ENCODE measurements at places on chromosomes 6 and 20.
A peak's percentile ranks its signal among the peaks of the same experiment; 100 is the strongest.

GRCh38 chr6:38241200-38241871, 398.4 kb downstream of the BTBD9 start:
- DNase-seq: no peak

DNA sequence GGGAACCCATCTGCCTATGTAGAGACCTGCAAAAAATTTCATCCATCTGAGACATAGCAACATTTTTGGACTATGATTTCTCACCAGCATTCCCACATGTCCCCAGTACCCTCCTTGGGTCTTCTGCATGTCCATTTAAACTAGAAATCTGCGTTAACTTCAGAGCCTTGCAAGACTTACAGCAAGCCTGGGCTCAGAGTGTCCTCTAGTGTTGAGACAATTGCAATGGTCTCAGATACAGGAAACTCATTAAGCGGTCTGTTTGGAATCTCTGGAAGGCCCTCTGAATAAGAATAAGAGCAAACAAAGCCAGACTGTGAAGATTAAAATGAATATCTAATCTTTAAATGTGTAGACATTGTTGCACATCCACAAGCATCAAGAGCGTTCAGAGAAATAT, 20.5 kb upstream of the PI3 start:
- DNase-seq: no peak

- DNase-seq: no peak
Measured at GRCh38 chr6:137754866-137755265, 112.2 kb upstream of the TNFAIP3 start.

GRCh38 chr6:33727126-33727525, 15.6 kb upstream of the UQCC2 start:
- DNase-seq: no peak

- no peak for DNase-seq
Measured at GRCh38 chr20:58565461-58566175, 50.4 kb upstream of the APCDD1L start.

DNA sequence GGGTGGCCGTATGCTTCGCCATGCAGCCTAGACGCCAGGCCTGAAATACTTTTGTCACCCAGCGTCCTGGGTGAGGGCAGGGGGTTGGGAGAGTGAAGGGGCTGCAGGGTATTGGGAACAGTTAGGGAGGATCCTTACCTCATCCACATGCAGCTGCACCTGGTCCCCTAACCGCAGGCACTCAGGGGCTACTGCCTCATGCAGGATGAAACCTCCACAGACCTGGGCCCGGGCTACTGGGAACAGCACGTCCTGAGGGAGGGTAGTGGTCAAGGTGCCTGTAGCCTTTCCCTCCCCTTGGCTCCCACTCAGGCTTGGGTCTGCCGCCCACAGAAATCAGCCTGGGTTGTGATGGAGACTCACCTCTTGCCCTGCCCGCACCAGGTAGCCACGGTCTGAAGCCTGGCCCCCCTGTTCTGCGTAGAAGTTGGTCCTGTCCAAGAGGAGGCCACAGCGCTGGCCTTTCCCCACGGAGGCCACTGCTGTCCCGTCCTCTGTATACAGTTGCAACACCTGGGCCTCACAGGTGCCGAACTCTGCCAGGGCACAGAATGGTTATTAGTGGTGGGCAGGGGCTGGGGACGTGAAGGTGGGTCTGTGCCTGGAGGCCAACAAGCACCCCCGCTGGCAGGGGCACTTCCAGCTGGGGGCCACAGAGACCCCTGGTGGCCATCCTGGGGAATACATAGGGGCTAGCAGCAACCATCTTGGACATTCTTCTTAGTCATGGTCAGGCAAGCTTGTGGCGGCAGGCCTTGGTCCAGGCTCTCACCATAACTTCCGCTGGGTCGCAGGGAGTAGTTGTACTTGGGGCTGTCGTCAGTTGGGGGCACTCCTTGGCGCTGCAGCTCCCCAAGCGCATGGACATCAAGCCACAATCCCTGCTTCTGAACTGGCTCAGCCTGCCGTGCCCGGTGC, 8.6 kb downstream of the AARS2 start:
- DNase-seq: no peak

DNA sequence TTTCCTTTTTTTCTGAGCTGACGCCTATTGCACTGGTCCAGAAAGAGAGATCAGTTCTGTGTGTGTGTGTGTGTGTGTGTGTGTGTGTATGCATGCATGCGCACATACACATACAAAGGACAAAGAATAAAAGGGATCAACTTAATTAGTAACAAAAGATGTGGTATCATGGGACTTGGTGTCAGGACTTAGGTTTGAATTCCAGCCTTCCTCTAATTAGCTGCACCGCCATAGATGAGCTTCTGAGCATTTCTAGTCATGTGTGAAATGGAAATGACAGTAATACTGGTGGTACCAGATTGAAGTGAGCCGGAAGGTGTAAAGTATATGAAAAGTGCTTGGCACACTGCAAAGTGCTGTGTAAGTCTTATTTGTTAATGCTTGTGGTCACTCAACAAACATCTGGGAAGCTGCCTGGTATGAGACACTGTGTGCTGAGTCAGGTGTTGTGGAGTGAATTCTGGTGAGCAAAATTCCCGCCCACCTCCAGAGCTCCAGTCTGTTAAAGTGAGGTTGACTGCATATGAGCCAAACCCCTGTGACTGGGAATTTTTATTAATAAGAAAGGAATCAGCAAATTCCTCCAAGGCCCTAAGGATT, 12.4 kb downstream of the DAAM2 start:
- DNase-seq: no peak

GRCh38 chr6:84258268-84258667, 30.8 kb upstream of the CEP162 start:
- no peak for DNase-seq

DNA sequence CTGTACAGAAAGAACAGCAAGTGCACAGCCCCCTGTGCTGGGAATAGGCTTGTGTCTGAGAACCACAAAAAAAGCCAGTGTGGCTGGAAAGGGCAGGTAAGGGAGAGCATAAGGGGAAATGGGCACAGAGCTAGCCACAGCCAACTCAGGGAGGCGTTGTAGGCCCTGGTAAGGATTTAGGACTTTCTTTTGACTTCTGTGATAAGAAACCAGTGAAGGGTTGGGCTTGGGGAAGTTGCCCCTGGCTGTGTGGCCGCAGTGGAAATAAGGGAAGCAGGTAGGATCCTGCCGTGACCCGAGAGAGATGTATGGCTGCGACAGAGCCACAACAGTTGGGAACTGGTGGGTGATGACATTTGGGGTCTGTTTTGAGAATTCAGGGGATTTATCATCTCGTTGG, 30.0 kb upstream of the PHACTR2 start:
- DNase-seq: no peak

DNA sequence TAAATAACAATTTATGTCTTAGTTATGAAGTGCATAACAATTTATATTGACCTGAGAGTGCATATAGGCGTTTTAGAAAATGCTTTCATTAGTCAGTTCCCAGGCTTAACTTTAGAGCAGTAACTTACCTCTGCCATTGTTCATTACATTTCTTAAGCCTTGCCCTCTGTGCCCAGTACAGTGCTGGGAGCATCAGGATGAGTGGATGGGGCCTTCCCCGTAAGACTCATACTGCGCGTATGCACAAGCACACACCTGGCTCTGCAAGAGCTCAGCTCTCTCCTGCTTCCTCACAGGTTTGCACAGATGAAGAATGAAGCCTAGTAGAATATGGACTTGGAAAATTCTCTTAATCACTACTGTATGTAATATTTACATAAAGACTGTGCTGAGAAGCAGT, 125.0 kb downstream of the MAP3K4 start:
- DNase-seq: no peak

- no peak for DNase-seq
Measured at GRCh38 chr20:54133434-54134427, 40.1 kb downstream of the CYP24A1 start.

GRCh38 chr20:63636752-63637628, 10.1 kb upstream of the GMEB2 start:
- DNase-seq: no peak

- DNase-seq: no peak
Measured at GRCh38 chr6:42748203-42748898, 2.4 kb upstream of the TBCC start.

- no peak for DNase-seq
Measured at GRCh38 chr6:7343546-7344475, 30.8 kb upstream of the SSR1 start.

- DNase-seq: no peak
Measured at GRCh38 chr6:141956046-141956761, 176.5 kb upstream of the GJE1 start.

DNA sequence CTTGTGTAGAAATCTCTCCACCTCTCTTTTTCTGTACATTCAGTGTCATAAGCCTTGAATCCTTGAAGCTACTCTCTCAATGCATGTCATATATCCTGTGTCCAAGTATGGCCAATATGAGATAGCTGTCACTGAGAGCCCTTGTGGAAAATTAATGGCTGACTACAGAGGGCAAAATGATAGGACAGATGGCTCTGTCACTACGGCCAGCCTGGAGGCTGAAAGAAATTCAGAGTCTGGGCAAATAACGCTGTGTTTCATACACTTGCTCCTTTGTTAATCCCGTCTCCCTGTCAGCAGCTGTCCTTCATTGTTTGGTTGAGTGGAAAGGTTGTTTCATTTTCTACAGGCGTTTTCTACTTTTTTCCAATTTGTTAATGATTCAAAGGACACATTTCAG, 70.4 kb upstream of the VGLL2 start:
- no peak for DNase-seq

DNA sequence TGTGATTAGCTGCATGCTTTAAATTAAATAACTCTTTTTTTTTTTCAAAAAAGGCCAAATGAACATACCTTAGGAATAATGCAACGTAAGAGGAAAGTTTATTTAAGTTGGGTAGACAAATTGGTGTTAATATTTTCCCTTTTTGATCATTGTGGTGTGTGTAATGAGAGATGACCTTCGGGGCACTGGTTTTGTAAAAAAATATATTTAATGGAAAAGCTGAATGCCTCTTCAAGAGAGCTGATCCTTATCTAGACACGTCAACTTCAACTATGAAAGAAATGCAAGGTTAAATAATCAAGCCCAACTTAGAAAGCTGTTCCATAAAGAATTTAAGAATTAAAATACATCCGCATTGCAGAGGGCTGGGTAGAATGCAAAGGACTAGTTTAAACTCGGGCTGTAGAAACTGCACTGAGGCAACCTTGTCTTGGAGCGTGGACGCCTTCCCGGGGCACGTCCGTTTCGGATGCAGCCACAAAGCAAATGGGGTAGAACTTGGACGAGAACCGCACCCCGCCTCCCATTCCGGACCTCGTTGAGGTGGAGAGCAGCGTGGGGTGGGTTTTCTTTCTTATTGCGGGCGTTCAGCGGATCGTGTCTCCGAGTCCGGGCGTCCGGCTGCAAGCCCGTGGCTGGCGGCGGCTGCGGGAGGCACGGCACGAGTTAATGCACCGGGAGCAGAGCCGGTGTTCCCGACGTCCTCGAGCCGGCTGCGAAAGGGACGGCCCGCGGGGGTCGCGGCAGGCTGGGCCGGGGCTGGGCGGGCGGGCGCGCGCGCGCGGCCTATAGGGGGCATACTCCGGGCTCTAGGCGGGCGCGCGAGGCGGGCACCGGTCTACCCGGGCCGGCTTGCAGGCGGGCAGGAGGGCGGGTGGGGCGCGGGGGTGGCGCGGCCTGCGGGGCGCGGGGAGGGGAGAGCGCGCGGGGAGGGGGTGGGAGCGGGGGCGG, 1.9 kb downstream of the JARID2 start:
- peak; percentile 37 for DNase-seq

GRCh38 chr6:34049395-34050342, 96.2 kb downstream of the GRM4 start:
- no peak for DNase-seq

GRCh38 chr6:2659882-2660281, 90.8 kb downstream of the MYLK4 start:
- no peak for DNase-seq

- no peak for DNase-seq
Measured at GRCh38 chr6:105483492-105483891, 80.6 kb upstream of the PREP start.

- no peak for DNase-seq
Measured at GRCh38 chr6:1125297-1125696, 186.6 kb upstream of the FOXQ1 start.

DNA sequence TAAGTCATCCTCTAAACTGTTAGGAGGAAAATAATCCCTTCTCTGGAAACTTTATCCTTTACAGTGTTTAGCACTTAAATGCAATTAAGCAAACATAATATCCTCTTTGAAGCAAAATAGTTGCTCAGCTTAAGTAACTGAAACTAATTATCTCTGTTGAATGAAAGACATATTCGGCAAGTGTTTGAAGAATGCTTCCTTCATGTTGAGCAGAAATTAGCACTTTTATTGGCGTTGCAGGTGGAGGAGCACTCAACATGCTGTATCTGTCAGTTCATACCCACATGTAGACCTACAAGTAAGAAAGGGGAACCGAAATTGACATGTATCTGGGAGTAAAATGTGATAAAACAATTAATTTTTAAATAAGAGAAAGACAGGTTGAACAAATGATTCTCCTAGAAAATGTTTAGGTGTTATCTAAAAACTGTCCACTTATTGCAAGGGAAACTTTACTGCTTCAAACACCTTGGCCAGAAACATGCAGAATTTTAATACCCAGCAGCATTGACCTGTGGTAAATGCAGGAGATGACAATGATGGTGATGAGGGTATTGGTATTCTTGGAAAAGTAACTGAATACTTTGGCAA, 987.0 kb upstream of the MAP3K7 start:
- no peak for DNase-seq

DNA sequence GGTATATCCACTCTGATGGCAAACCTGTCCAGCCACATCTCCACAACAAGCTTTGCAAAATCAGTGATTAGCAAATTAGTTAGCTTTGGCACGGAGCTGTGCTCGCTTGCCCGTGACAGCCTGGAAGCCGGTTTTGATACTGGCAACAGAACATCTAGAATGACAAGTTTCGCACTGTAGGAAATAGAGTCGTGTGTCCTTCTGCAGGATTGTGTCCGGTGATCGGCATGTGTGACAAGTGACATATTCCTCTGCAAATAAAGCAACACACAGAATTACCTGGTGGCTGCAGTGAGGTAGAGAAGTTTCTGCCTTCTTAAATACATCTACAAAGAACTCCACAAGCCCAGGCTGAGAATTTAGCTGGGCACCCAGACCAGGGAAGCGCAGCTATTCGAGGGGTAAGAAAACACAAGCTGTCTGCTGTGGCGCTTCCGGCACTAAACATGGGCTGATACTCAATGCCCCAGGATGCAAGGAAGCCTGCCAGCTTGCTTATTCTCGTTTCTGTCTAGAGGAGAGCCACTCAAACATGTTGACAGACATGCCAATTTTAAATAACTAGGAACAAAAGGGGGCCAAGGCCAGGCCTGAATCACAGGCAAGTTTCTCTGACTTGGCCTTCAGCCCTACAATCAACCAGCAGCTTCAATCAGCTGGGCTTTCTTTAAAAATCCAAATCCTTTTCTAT, 22.2 kb downstream of the EIF2S2 start:
- DNase-seq: no peak

GRCh38 chr20:59925899-59926298, 7.5 kb downstream of the SYCP2 start:
- DNase-seq: no peak

DNA sequence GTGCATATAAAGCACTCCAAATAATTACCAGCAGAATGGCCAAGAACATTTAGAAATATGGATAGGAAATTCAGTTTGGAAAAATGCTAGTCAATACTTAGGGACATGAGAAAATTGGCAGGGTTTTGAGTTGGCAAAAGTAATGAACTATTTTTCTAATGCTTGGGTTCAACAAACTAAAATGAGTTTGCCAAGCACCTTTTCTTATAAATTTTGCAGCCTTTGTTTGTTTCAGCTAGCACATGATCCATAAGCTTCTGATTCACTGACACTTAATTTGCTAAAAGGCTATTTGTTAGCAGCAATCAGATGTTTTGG, 324.8 kb downstream of the QKI start:
- no peak for DNase-seq
